ENCODE measurements at places on chromosomes 3 and 15. TPM values are rescaled to one million over a fixed set of nuclear protein-coding genes. Genes with fewer than 3 reads are reported as not detected.

GRCh38 chr15:91521996-91522395, 331.5 kb upstream of the SLCO3A1 start:
- no peak for DNase-seq

GRCh38 chr3:172268868-172269267, 179.4 kb downstream of the GHSR start:
- no peak for DNase-seq

DNA sequence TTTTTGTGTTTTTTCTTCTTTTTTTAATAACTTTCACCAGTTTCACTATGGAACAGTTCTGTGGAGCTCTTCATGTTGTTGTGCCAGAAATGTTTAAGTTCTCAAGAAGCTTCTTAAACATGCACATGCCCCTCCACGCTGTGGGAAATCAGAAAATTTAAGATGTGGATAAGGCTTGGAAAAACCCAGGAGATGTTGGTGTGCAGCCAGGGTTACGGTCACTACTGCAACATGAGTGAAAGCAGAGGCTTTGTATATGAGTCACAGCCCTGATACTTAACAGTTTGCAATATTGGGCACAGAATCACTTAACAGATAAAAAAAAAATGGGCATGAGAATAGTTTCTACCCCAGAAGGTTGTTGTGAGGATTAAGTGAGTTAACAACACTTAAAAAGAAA, 399.9 kb downstream of the LRTM1 start:
- no peak for DNase-seq

DNA sequence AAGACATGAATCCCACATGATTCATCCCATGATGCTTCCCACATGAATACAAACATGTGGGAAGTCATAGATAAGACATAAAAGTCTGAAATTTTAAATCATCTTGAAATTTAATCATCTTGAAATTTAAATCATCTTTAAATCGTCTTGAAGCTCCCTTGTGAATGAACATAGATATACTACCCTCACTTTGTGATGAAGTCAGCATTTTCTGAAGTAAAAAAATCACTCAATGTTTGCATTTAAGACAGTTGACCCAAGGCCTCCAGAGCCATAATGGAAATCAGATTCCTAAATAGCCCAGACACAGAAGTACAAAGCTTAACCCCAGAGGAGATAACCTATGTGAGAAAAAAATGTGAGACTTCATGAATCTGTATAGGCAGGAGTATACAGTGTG, 279.4 kb downstream of the ZBBX start:
- no peak for DNase-seq

- no peak for DNase-seq
Measured at GRCh38 chr3:135982404-135982761, 16.9 kb downstream of the PPP2R3A start.

DNA sequence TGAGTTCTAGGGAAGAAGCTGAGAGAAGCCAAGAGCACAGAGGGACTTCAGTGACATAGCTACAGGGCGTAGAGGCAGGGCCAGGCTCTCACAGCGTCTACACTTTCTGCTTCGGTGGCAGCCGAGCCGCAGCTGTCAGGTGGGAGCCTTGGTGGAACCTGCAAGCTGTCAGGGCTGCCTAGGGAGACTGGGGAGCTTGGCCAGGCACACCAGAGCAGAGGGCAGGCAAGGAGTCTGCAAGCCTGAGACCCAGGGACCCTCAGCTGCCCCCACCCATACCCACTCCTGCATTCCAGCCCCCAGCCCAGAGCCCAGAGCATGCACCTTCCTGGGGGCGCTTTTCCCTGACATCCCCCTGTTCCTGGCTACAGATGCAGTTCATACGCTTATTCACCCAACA, 13.4 kb upstream of the KLF15 start:
- no peak for DNase-seq

DNA sequence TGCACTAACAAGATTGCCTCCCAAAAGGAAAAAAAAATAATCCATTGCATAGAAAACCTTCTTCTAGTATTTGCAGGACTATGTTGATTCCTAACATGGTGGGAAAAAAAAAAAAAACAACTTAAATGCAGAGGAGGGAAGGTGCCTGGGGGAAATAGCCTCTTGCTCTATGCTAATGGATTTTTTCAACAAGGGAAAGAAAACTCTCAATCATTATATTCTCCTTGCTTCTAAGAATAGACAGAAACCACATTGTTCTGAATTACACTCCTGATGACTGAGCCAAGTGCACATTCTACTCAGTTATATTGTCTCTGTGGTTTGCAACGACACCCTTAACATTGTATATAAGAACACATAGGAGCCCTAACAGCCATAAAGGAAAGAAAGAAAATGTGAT, 760.2 kb downstream of the NAALADL2 start:
- no peak for DNase-seq

GRCh38 chr3:13091898-13092611, 18.8 kb upstream of the IQSEC1 start:
- DNase-seq, result peak; percentile 75

- DNase-seq, result no peak
Measured at GRCh38 chr15:62927196-62927595, 115.4 kb upstream of the TPM1 start.

GRCh38 chr3:41742121-41742520, 219.8 kb downstream of the ULK4 start:
- DNase-seq, result no peak

- no peak for DNase-seq
Measured at GRCh38 chr3:145959457-145960088, 201.4 kb downstream of the PLOD2 start.

GRCh38 chr3:140351466-140351865, 326.4 kb upstream of the TRIM42 start:
- no peak for DNase-seq

DNA sequence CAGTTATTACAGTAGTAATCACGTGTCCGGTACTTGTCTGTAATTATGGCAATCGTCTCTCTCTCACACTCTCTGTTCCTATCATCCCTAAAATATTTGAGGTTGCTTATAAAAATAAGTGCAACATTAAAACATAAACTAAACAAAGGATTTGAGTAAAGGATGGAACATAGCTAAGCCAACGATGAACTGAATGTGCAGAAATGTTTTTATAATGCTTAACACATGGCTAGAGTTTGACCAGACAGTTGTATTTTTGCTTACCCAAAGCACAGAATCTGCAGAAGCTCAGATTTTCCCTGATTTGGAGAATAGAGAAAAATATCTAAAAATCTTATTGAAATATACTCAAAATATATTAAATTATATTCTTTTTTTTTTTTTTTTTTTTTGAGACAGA, 1030.9 kb downstream of the NAALADL2 start:
- no peak for DNase-seq

- no peak for DNase-seq
Measured at GRCh38 chr3:66381626-66382025, 119.2 kb downstream of the LRIG1 start.

GRCh38 chr3:11195201-11195600, 40.9 kb downstream of the HRH1 start:
- DNase-seq, result no peak

DNA sequence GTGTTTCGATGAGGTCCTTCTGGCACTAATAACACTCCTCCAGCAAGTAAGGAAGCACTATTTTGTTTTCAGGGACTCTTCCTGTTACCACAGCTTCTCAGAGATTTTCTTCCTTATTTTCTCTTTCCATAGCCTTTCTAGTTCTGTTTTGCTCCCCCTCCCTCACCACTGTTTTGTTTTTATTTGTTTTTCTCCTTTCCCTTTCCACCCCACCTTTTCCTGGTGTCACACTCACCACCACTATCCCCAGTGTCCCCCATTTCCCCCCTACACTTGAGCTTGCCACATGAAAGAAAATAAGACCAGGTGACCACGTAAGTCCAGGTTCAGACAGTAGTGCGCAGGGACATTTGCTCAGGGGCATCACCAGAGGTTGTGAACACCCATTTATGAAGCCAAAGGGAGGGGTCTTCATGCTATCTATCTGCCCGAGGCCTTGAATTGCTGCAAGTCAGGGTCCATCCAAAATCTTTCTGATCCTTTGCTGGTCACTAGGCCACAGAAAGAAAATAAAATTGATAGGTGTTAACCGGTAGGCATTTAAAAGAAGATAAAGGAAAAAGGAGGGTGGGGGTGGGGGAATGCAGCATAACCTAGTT, 1.4 kb upstream of the RFTN1 start:
- no peak for DNase-seq

GRCh38 chr3:37125195-37126073, 48.9 kb downstream of the LRRFIP2 start:
- DNase-seq, result no peak

GRCh38 chr3:138374573-138375134, 26.3 kb downstream of the MRAS start:
- no peak for DNase-seq

DNA sequence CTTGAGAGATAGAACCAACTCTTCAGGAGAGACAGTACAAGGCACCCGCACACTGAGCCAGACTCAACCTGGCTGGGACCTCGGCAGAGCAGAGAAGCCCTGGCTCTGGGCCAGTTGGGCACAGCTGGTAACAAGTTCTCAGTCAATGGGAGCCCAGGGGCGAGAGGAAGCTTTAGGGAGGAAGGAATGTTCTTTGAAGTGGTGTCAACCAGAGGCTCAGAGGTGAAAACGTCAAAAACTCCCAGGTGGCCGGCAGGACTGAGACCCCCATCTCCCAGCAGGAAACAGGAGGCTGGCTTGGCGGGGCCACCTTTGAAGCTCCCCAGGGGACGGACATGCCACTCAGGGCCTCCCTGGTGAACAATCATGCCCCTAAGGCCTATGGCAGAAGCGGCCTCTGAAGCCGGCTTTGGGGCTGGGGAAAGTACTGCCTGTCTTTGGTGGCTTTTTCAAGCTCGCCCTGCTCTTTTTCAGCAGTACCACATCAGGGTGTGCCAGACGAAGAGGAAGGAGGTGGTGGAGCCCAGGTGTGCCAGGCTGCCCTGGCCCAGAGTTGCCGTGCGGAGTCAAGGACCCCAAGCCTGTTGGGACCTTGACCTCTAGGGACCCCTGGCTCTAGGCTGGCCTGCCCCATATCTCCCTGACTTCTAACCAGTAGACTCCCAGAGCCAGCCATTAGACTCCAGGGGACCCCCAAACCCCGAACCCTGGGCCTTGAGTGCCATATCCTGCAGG, 16.7 kb upstream of the TBC1D21 start:
- DNase-seq, result no peak

- no peak for DNase-seq
Measured at GRCh38 chr3:111870620-111871019, 11.6 kb downstream of the PHLDB2 start.

DNA sequence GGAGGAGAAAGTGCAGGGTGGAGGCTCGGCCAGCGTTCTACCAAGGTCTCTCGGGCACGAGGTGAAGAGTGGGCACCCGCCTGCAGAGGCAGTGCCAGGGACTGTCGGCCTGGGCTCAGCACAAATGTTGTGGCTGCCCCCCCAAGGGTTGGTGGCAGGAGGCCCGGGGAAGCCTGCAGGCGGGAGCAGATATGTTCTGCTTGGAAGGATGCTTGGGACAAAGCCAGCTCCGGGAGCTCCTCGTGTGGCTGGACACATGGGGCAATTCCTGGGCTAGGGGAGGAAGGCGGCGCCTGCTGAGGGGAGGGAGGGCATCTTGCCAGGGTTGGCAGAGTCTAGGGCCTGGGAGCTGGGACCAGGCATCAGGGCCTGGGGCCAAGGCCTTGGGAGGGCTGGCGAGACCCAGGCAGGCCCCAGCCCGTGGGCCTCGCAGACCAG, 30.4 kb upstream of the FBLN2 start:
- DNase-seq, result no peak

DNA sequence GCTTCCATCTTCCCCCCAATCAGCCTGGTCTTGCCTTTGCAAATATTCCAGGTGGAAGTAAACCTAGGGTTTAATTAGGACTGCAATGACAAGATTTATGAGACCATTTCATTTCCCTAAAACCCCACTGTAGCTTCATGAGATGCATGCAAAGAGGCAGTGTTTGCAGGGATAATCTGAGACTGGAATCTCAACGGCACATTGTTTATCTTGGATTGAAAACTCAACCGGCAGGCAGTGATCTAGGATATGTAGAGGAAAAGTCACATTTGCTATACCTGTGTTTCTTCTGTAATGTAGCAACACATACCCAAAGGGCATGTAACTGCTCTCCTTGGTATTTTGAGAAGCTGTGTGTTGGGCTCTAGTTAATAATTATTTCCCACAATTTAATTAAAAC, 18.7 kb upstream of the CLSTN2 start:
- no peak for DNase-seq

- DNase-seq, result no peak
Measured at GRCh38 chr3:109059264-109059663, 58.7 kb downstream of the MORC1 start.

DNA sequence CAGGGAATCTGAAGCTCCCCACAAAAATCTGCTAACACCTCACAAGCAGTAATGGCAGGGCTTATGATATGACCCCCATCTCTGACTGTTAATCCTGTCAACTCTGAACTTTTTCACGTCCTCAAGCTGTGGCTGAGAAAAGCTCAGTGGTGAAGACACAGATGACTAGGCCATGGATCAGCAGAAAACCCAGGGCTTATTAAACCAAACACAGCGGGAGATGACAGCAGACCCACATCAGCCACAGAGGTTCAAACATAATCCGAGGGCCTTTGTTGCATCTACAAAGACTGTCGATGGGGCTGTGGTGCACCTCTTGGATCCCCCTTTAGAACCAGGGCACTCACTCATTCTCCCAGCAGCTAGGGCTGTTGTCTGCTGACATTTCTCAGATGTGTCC, 50.4 kb downstream of the GLB1 start:
- DNase-seq, result peak; percentile 25

- DNase-seq, result no peak
Measured at GRCh38 chr15:39128746-39129145, 452.1 kb upstream of the THBS1 start.

GRCh38 chr3:16369885-16370284, 104.9 kb downstream of the OXNAD1 start:
- DNase-seq, result no peak

DNA sequence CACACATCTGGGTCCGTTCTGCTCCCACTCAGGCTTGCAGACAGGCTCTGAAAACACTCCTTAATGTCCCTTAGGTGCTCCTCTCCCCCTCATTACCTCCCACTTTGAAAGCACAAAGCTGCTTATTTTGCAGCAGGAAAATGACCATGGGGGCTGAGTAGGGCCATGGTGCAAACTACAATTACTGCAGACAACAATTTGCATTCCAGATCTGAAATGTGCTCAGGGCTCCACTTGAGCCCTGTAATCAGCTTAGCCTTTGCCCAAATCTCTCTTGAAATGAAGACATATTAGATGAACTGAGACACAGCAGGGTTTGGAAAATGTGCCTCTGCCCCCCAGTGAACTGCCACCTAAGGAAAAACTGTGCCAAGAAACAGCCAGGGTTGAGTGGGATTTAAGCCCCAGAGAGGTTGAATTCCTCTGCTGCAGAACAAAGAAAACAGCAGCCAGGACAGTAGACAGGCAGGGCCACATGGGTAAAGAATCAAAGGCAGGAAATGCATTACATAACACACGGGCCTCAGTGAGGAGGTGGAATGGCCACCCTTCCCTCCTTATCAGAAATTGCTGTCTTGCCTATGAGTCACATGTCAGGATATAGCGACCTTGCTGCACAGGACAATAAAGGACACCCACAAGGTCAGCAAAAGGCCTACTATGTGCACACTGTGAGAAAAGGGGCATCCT, 126.8 kb upstream of the ARHGEF3 start:
- no peak for DNase-seq

ADGRG7 gene
- total RNA-seq, result 22.3 TPM

FAM81A gene
- not detected for total RNA-seq

SNX22 gene
- total RNA-seq, result 0.33 TPM

IGF2BP2 gene
- not detected for total RNA-seq

LRRIQ4 gene
- not detected for total RNA-seq

CLEC3B gene
- total RNA-seq, result 0.38 TPM

ADCY5 gene
- total RNA-seq, result not detected

MAGEL2 gene
- total RNA-seq, result not detected

TJP1 gene
- not detected for total RNA-seq

CHAC1 gene
- 0.69 TPM for total RNA-seq

ULK4 gene
- total RNA-seq, result 11.9 TPM

CLDN16 gene
- total RNA-seq, result not detected

GPR156 gene
- total RNA-seq, result not detected

NCKIPSD gene
- total RNA-seq, result 7.7 TPM
